ENCODE measurements at places on chromosomes 12 and 14.

DNA sequence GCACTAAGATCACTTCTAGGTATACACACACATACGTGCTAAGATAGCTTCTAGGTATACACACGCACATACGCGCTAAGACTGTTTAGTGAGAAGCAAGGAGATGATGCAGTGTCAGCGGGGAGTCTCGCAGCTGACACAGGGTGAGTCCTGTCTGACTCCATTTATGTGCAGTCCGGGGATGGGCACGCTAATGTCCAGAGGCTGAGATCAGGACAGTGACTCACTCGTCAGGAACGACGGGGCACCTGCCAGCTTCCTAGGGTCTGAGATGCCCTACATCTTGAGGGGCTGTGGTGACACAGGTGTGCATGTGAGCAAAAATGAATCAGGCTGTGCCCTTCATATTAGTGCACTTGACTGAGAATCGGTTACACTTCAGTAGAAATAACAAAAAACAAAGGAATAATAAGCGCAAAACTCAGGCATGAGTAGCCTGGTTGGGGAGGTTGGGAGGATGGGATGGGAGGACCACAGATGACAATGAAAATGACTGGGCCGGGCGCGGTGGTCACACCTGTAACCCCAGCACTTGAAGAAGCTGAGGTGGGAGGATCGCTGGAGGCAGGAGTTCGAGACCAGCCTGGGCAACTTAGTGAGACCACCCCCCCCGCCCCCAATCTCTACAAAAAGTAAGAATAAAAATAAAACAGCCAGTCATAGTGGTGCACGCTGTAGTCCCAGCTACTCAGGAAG is 29.1 kb upstream of the ULK1 start:
- no peak for DNase-seq

- DNase-seq, result no peak
Observed at GRCh38 chr12:132450418-132451171, 39.4 kb upstream of the FBRSL1 start.

DNA sequence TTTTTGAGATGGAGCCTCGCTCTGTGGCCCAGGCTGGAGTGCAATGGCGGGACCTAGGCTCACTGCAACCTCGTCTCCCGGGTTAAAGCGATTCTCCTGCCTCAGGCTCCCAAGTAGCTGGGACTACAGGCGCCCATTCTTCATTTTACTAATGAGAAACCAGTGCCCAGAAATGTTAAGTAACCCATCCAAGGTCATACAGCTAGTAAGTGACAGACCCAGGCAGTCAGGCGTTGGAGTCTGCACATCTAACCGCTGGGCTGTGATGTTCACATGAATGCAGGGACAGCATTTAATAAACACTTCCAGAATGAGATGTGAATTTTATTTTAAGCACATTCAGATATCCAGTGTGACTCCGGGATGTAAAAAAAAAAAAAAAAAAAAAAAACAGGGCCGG is 1.3 kb upstream of the TRIP11 start:
- DNase-seq, result no peak

GRCh38 chr14:81331229-81332021 is 68.7 kb downstream of the STON2 start:
- DNase-seq, result no peak

DNA sequence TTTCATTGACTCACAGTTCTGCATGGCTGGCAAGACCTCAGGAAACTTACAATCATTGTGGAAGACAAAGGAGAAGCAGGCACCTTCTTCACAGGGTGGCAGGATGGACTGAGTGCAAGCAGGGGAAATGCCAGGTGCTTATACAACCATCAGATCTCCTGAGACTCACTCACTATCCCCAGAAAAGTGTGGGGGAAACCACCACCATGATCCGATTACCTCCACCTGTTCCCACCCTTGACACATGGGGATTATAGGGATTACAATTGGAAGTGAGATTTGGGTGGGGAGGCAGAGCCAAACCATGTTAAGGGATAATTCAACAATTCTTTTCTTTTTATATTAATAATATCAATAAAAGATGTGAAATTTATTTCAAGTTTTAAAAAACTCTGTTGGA is 34.1 kb downstream of the CNTN1 start:
- DNase-seq, result no peak

DNA sequence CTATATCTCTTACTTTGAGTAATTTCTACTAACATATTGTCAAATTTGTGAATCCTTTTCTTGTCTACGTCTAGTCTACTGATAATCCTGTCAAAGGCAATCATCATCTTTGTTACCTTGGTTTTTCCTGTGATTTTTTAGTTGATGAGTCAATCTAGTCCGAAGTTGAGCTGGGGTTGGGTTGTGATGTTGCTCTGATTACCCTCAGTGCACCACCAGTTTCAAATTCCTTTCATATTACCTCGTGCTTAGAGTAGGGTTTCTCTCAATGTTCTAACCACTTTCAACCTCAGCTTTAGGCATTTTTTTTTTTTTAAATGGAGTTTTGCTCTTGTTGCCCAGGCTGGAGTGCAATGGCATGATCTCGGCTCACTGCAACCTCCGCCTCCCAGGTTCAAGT is 186.8 kb downstream of the BTG1 start:
- DNase-seq, result no peak

GRCh38 chr12:107130830-107131611 is 37.7 kb upstream of the CRY1 start:
- DNase-seq, result no peak

DNA sequence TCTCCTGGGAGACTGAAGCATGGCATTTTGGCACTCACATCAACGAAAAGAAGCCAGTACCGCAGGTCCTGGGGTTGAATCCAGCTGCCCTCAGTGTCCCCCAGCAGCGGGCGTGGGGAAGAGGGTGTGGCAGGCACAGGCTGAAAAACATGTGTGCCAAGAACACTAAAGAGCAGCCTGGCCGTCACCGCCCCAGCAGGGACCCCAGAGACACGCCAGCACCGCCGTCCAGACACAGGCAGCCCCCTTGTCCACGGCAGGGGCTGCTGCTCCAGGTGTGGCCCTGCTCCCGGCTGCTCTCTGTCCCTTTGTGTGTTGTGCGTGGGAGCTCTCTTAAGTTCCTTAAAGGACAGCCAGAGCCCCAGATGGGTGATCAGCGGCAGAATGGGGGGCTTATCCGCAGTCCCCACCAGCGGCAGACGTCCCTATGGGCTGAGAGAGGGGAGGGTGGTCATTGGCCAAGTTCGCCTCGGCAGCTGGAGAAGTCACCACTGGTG is 556 bp downstream of the PHETA1 start:
- no peak for DNase-seq

DNA sequence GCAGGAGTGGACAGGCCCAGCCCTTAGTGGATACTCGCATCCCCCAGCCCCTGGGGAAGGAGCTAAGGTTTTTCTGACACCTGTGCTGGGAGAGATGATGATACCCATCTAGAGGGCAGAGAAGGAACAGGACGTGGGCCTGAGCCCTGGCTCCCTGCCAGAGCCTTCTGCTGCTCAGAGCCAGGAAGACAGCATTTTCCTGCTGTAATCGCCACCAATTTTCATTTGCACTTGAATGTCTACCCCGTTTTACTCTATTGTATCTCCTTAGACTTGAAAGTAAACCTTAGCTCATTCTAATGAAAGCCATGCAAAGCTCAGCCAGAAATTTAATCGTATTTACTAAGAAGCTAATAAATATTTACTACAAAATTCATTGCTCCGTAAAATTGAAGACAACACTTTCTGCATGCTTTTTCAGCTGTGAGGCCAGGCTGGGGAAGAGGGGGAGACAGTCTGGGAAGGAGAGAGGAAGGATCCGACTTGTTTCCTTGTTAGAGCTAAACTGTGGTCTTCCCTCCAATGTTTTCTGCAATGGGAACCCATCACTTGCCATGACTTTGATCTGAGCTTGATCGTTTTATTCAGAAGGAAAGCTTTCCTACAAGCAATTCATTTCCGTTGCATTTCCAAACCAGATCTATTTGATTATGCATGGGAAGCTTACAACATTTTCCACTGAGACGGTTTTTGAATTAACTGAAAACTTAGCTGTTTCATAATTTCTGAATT is 17.6 kb upstream of the TRAF3 start:
- DNase-seq, result no peak

DNA sequence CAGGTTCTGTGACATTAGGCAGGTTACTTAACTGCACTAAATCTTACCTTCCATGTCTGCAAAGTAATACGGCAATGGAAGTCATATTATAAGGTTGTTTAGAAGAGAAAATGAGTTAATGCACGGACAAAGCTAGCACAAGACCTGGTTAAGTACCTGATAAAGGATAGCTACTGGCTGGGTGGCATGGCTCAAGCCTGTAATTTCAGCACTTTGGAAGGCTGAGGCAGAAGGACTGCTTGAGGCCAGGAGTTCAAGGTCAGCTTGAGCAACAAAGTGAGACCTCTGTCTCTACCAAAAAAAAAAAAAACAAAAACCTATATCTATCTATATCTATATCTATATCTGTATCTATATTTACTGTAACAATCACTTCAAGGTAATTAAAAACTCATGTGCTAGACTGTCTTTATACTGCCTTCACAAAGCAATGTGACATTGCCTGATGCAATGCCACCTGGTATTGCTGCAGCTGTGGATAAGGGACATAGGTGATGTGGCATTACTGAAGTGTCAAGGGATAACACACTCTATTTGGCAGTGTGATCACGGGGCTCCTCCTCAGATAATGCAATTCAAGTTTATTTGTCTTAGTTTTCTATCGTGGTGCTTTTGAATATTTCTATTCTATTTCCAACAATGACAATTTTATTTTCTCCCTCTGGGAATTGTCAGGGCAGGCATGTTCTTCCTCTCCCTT is 107.1 kb downstream of the PAX9 start:
- DNase-seq, result no peak

GRCh38 chr12:65916991-65917695 is 92.9 kb downstream of the HMGA2 start:
- no peak for DNase-seq

- peak; percentile 35 for DNase-seq
Observed at GRCh38 chr12:53738406-53739213, 11.4 kb upstream of the CALCOCO1 start.

- DNase-seq, result no peak
Observed at GRCh38 chr12:67742461-67742860, 93.9 kb downstream of the DYRK2 start.

DNA sequence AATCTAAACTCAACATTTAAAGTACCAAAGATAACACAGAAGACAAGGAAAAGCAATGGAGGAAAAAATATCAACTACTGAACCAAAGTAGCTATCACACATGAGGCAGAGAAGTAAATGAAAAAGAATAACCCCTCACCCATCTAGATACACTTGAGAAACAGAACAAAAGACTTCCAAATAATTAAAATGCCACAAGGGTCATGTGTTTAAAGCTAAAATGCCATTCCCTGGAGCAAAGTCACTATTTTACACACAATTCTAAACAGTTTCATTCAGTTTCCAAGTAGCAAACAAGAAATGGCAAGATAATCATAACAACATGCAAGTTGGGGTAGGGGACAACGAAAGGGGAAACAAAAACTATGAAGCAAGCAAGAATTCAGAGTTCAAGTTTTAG is 12.0 kb downstream of the OSBPL8 start:
- DNase-seq, result no peak

GRCh38 chr14:104929268-104930230 is 4.9 kb downstream of the PLD4 start:
- no peak for DNase-seq

- no peak for DNase-seq
Observed at GRCh38 chr14:52029881-52030280, 39.0 kb downstream of the NID2 start.

GRCh38 chr12:11765817-11766794 is 116.6 kb downstream of the ETV6 start:
- peak; percentile 20 for DNase-seq

DNA sequence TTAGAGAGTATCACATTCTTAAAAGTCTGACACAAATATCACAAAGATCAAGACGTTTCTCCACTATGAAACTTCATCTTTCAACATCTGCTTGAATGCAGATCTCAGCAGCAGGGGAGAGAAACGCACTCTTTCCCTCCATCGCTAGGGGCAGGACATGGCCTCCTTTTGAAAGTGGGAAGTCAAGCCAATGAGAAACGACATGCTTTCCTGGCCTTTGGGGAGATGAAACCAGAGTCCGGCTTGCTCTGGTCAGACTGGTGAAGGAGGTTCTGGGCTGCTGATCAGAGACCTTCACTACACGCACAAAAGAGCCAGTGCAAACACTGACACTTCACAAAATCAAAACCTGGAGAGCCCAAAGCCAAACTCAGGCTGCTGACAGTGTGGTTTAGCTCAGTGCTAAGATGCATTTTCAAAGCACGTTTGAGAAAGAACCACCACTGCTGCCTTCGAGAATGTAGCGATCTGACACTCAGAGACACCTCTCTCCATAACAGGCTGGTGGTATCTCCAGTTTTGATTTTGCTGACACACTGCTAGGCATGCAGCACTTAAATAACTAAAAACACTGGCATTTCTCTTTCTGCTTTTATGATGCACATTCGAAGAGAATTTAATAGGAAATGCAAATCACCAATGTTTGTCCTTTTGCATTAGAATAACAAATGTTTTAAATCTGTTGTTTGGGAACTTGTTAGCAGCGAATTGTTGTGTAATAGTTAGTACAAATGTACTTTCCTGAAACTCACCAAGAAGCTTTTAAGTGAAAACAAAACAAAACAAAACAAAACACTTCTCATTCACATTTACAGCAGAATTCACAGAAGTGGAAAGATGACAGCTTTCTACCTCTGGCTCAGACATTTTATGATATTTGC is 93.9 kb upstream of the OVCH1 start:
- DNase-seq, result no peak

DNA sequence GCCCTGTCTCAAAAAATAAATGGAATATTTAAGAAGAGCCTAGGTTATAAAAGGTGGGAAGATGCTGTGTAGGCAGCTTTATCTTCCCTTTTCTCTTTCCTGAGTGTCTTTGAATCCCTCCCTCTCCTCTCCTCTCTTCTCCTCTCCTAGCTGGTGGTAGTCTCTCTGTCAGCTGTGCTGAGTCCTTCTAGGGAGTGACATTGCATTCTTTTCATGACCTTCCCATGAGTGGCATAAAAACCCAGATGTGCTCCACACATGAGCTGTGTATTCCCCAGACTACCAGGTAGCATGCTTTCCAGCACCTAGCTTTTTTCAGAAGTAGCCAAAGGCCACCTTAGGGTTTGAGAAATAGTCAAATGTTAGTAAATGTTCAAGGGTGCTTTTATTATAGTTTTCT is 23.6 kb downstream of the SAMD4A start:
- DNase-seq, result no peak

- no peak for DNase-seq
Observed at GRCh38 chr12:45483571-45483970, 245.9 kb upstream of the ARID2 start.

GRCh38 chr12:44655846-44656245 is 220.3 kb downstream of the NELL2 start:
- no peak for DNase-seq

GRCh38 chr14:53793790-53794505 is 162.7 kb downstream of the BMP4 start:
- no peak for DNase-seq

DNA sequence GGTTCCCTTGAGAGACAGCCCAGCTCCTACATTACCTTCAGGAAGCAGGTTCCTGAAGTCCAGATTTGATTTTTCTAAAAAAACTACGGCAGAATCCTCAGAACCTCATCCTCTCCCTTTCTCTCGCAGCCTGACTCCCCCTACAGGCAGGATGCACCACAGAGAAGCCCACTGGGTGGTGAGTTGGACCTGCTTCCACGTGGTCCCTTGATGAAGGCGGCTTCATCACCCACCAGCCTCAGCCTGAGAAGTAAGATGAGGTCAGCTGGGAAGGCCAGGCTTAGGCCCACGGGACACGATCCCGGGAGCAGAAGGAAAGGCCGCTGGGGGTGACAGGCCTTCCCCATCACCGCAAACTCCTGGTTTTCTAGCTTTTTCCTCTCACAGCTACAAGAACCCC is 83.0 kb downstream of the ACTN1 start:
- DNase-seq, result no peak

GRCh38 chr14:29380826-29381225 is 546.8 kb downstream of the PRKD1 start:
- no peak for DNase-seq

GRCh38 chr14:32478050-32478449 is 149.0 kb downstream of the AKAP6 start:
- no peak for DNase-seq

Data from stimulated activated CD8-positive, alpha-beta memory T cell treated with anti-CD3 and anti-CD28 coated beads, Interleukin-7, amount 100 ng/mL, for 4 hours (primary cell).